ENCODE measurements at places on chromosomes 2 and 18. TPM values are rescaled to one million over a fixed set of nuclear protein-coding genes. Genes with fewer than 3 reads are reported as not detected.

DNA sequence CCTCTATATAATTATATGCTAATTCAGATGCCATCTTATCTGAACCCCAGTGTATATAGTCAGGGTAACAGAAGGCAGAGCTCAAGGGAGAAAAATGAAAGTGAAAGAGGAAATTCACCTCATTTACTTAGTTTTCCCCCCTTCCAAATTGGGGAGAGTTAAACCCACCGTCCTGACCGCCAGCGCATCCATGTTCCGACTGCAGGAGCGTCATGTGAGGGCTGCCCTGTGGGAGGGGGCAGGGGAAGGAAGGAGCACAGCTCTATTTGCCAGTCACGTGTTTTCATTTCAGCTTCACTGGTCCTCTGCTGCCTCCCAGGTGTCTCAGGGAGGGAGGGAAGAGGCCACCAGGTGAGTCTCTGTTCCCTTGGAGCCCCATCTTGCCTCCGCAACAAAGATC is 13.2 kb downstream of the CNNM4 start:
- no peak for DNase-seq

Gene ABCB11
- not detected for total RNA-seq

GRCh38 chr2:241912021-241912555 is 42.6 kb downstream of the RTP5 start:
- DNase-seq, result no peak

DNA sequence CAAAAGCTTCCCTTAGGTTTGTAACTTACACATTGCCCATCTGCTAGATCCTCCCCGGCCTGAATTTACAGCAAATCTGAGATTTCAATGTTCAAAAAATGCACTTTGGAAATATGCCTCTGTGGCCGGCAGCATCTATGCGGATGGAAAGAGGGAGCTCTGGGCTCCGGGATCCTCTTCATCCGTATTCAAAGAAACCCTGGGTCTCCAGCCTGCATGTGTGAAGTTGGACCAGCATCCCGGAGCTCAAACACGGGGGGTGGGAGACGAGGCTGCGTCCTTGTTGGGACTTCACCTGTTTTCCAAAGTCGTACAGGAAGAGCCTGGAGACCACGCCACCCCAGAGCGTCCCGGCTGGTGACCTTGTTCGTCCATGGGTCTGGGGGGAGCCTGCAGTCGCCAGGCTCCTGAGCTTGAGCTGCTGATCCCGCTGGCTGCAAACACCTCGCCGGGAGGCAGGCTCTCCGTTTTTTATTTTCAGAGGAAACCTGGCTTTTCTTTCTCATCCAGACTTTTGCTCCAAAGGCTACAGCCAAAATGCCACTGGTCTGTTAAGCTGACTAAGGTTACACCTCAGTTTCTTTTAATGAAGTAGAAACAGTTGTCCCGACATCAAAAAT is 77.4 kb downstream of the PTGR3 start:
- DNase-seq, result no peak

Gene RSAD2
- total RNA-seq, result 1.1 TPM

Gene DES
- total RNA-seq, result 2,698 TPM

DNA sequence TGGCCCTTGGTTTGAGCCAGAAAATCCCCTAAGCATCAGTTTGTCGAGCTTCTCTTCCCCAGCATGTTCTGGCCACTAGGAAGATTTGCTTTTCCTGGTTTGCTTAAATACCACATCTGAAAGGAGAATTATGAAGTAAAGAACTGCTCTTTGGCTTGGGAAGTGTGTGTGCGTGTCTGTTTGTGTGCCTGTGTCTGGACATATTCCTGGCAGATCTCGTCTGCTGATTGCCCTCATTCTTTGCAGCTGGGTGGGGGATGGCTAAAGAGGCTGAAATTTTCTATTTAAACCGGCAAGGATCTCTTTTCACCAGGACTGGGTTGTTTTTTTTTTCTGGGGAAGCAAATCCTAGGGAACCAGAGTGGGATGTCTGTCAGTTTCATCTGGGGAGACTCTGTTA is 57.3 kb upstream of the MBOAT2 start:
- no peak for DNase-seq

GRCh38 chr2:33005057-33005456 is 58.3 kb downstream of the LTBP1 start:
- no peak for DNase-seq

- DNase-seq, result no peak
These were observed 7.0 kb downstream of the SLC14A1 start for GRCh38 chr18:45730832-45731575.

Gene EN1
- not detected for total RNA-seq

GRCh38 chr2:172972005-172972619 is 103.5 kb upstream of the MAP3K20 start:
- no peak for DNase-seq

DNA sequence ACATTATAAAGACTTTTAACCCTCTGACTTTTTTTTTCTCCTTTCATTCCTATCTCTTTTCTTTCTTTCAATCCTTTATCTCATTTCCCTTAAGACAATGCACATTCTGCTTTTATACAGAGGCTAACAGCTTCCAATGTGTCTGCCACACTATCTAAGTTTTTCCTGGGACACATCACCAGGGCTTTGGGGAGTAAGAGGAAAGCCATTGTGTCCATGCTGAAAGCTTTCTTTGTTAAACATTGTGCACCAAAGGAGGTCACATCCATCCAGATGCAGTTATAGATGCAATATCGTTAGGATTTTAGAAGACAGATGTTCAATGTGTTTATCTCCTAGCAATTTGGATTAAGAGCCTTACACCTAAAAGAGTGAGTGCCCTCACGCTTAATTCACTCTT is 534.1 kb downstream of the CNTNAP5 start:
- no peak for DNase-seq

Gene SMC6
- 40.4 TPM for total RNA-seq

Gene XIRP2
- not detected for total RNA-seq

GRCh38 chr2:65778137-65778536 is 345.7 kb upstream of the SPRED2 start:
- no peak for DNase-seq

Gene FN1
- 53.3 TPM for total RNA-seq

Gene MAP3K19
- not detected for total RNA-seq

Gene LTBP1
- total RNA-seq, result 19.2 TPM

Gene TMEM87B
- total RNA-seq, result 27.1 TPM

DNA sequence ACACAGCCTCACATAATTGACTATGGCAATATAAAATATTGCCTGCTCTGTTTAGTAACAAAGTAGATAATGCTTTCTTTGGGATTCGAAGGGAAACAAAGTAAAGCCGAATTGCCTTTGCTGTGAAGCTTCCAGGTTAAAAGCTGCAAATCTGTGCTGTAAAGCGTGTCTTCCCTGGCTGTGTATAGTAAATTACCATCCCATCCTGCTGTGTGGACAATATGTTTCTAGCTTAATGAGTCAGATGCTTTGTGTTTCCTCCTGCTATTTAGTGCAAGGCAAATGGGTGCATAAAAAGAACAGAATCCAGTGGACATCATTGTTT is 265.1 kb downstream of the SOCS6 start:
- no peak for DNase-seq

DNA sequence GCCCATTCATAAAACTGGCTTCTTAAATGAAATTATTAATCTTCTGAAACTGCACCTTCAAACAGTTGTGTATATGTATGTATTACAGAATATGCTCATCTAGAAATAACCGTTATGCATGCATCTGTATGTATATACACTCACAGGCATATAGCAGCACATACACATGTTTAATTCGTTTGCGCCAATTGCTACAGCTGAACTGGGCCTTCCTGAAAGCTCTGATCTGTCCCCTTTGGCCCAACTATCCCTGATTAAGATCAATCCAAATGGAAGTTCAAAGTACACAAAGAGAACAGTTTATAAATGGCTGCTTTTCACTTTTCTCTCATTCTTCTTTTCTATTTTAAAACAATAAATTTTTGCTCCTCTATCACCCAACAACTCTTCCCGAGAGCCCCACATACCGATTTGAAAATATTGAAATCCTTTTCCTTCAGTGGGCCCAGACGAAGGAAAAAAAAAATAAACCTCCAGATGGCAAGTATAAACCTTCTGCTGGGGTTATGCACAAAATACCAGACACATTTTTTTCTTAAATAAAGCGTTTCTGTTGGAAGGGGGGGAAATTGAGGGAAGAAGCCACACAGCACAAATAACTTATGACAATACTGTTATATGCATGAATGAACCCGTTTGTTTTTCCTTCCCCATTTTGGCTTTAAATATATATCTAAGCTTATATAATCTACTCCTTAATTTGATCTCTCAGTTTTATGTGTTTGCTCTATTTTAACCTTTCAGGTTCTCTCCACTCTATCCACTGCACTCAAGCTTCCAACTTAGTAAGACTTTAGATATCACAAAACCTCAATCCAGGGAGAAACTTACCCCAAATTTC is 267.3 kb downstream of the TCF4 start:
- DNase-seq, result no peak

GRCh38 chr2:44348400-44348799 is 12.9 kb downstream of the PREPL start:
- no peak for DNase-seq

Gene C18orf54
- 1.7 TPM for total RNA-seq

GRCh38 chr2:143824791-143825190 is 695.1 kb downstream of the ZEB2 start:
- DNase-seq, result no peak

GRCh38 chr2:232976666-232977437 is 36.2 kb downstream of the NGEF start:
- no peak for DNase-seq

DNA sequence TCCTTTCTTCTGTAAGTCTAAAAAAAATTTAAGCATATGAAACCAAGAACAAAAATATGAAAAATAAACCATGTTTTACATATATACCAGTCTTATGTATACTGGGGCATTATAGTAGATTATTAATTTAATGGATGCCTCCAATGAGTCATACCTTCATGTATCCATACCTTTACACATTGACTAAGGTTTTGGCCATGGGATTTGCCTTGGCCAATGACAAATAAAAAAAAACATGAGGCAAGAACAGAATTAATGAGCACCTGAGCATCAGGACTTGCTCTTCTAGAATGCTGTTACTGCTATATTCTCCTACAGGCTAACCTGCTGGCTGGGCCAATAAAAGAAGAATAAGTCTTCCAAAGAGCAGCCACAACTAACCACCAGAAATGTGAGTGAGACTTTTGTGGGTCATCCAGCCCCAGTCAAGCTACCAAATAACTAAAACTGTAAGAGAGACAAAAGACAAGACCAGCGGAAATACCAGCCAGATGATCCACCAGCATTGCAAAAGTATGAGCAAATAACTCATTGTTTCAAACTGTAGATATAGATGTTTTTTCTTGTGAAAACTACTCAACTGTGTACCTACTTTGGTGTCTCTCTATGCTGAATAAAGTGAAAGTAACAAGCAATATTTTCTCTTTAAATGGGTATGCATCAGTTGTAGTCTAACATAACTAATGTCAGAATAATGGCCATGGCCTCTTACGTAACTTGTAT is 749.6 kb upstream of the VRK2 start:
- DNase-seq, result no peak

DNA sequence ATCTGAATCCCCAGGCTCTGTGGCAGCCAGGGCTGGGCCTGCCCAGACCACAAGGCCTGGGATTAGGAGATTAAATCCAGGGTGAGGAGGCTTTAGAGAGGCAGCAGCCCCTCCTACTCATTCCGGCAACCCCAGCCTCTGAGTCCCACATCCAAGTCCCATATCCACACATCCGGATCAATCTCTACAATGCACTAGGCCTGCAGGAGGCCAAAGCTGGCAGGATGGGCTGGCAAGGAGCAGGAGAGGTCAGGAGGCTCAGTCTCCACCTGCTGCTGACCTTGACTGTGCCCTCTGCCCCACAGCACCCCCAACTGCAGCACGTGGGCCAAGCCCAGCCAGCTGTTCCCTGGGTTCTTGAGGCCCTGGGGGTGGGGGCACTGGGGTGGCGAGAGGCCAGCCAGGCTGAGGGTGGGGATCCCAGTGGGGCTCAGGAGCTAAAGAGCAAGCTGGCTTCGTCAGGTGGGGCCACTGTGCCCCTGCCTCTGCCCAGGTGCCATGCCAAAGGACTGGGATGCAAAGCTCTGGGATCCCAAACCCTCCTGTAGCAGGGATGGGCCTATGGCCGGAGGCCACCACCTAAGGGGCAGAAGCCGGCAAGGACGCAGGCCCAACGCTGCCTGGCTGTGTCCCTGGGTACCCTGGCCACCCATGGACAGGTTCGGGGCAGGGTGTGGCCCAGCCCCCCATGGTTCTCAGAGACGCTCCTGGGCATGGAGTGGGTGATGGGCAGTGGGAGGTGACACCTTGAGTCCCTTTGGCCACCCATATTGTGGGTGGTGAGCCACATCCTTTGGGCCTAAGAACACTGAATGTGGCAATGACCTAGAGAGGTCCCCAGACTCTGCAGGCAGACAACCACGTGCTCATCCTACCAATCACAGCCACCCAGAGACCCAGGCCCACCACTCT is 3.2 kb downstream of the KIF1A start:
- DNase-seq, result no peak

GRCh38 chr2:120348737-120349439 is 3.0 kb downstream of the INHBB start:
- no peak for DNase-seq

Gene CAMKMT
- 14.4 TPM for total RNA-seq

- DNase-seq, result no peak
These were observed 76.7 kb downstream of the TGIF1 start for GRCh38 chr18:3526421-3527354.

DNA sequence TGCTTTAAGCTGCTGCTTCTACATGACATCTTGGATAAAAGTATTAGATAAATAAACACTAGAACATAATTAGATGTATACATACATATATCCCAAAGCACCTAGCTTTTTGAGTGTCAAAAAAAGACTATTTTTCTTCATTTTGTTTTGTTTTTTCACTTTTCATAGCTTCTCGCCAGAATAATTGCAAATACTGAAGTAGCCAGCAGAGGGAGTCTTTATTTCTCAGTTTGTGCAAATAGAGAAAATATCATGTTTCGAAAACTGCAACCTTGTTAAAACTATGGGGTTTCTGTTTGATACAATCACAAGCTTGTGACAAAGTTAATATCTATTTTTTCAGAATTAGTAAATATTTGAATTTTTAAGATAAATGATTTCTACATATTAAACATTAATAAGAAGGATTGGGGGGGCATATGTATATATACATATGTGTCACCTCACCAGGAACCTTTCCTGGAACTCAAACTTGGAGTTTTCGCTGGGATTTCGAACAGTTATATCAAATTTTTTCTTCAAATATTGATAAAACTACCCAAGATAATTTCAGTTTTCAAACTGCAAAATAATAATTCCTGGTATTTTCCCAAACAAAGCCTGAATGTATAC is 61.0 kb downstream of the GRB14 start:
- DNase-seq, result no peak

Gene ALK
- total RNA-seq, result 0.19 TPM

Gene SFT2D3
- 5.8 TPM for total RNA-seq

Measured in esophagus squamous epithelium (tissue), 5 donors.